GM13977 (cell line): ENCODE measurements at places on chromosomes 5 and 9.

GRCh38 chr9:23541976-23542375, 284.1 kb downstream of the ELAVL2 start:
- no peak for DNase-seq

- DNase-seq = peak; percentile 42
Measured at GRCh38 chr5:57499262-57500050, 16.8 kb upstream of the ACTBL2 start.

DNA sequence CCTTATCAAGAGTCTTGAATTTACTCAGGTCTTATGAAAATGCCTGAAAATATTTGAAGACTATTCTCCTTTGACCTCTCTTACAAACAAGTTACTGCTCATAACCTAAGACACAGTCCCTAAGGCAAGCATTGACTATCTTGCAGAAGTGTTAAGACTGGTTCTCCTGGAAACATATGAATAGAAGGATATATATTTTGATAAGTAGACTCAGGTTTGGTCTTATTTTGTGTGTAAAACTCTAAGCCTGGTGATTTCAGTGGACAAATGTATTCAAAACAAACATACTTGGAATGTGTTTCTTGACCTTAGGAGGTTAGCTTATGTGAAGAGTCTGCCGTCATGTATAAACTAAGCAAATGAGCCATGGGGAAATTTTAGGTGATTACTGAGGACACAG, 7.5 kb upstream of the UBQLN1 start:
- DNase-seq = no peak

GRCh38 chr5:145543968-145544367, 291.2 kb downstream of the PRELID2 start:
- no peak for DNase-seq

- no peak for DNase-seq
Measured at GRCh38 chr5:179296150-179296821, 49.0 kb downstream of the ADAMTS2 start.

DNA sequence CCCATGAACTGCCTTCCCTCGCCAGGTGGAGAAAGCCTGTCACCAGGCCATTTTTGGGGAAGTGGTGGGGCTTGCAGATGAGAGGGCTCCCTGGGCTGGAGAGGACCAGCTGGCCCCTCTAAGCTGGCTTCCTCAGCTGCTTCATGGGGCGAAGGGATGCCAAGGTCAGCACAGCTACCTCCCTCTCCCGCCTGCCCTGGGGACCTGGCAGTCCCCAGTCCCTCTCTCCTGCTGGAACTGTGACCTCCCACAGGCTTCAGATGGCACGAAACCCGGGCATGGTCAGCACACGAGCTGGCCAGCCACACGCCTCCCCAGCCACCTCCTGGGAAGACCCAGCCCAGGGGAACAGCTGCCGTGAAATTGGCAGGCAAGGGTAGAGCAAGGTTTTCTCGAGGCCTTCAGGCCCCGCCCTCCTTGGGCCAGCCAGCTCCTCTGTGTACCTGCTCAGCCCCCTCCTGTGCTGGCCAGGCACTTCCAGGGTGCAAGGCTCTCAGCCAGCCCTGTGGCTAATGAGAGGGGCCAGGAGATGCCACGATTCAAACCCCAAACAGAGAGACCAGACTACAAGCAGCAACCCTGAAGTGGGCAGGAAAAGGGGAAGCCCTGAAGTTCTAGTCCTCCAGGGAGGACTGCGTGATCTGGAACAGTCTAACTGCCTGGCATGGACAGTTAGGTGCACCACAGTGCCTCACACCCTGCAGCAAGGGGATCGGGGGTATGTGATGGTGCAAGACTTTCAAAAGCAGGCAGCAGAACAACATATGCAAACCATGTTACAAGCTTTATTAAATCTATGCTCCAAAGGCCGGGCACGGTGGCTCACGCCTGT, 12.9 kb downstream of the PLPP7 start:
- DNase-seq = no peak

DNA sequence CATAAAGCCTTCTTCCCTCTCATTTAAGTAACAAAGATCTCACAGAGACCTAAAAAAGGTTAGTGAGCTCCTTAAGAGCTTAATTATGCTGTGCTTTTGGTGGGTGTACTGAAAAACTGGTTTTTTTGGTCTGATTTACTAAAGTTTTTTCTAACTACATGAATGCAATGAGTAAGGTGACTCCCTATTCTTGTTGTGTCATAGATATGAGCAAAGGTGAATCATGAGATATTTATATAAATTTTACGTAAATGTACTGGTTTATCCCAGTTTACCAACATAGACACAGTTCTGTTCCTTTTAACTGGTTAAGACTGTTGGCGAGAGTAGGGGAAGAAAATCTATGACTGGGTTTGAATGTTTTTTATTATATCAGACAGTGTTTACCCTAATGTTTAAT, 250.5 kb downstream of the NR2F1-AS1 start:
- DNase-seq = no peak

DNA sequence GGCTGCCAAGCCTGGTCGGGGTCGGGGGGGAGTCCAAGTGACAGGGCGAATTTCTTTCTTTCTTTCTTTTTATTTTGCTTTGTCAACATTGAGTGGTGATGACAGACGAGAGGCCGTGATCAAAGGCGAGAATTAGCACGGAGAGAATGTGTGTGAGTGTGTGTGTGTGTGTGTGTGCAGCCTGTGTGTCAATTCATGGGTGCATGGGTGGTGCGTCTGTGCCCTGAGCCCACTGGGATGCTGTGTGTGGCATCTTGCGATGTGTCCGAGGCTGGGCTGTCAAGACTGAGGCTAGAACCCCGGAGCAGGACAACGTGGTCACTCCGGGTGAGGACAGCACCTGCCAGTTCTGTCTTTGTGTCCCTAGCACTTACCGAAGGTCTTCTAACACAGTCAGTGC, 4.7 kb upstream of the FIBCD1 start:
- DNase-seq = no peak
